Progenitor cell of endocrine pancreas (in vitro differentiated cells): ENCODE measurements at places on chromosomes 5 and 9. TPM values are rescaled to one million over a fixed set of nuclear protein-coding genes. Genes with fewer than 3 reads are reported as not detected.

DNA sequence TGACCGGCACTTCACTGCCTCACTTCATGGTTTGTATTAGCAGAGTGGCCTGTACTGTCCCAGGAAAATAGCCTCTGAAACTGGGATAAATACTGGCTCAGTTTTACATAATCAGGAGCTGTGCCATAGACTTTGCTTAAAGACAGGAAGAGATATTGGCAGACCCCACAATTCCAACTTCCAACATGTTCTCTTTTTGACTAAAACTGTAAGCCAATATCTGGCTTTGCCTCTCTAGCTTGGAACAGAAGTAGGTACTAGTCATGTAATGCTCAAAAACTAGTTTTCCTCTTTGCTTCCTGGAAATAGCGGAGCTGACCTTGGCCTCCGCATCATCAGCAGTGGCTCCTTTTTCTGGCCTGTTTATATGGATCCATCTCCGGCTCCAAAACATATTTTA lies 276.9 kb downstream of the CDH9 start:
- H3K36me3 ChIP-seq, result no peaks in the 10 kb centered on the region
- no peaks in the 10 kb centered on the region for H3K27me3 ChIP-seq
- H3K27ac ChIP-seq, result no peak overlapping the region
- no peak overlapping the region for H3K4me3 ChIP-seq
- no peak for DNase-seq

- H3K27ac ChIP-seq, result peak overlapping the region; percentile 99
- peak overlapping the region; percentile 72 for H3K4me3 ChIP-seq
- H3K36me3 ChIP-seq, result peaks cover 11% of the 10 kb centered on the region
- peaks cover 37% of the 10 kb centered on the region for H3K4me1 ChIP-seq
- DNase-seq, result peak; percentile 62
- no peaks in the 10 kb centered on the region for H3K27me3 ChIP-seq
Observed at GRCh38 chr9:129139233-129139992, 28.2 kb downstream of the PTPA start.

The NR5A1 gene
- 0.36 and 0.49 TPM in 2 replicates for total RNA-seq

- no peak overlapping the region for H3K4me3 ChIP-seq
- H3K36me3 ChIP-seq, result peaks cover 7% of the 10 kb centered on the region
- no peak for DNase-seq
- no peaks in the 10 kb centered on the region for H3K27me3 ChIP-seq
Observed at GRCh38 chr5:160023007-160023907, 14.3 kb downstream of the TTC1 start.

- no peaks in the 10 kb centered on the region for H3K27me3 ChIP-seq
- peaks cover 2% of the 10 kb centered on the region for H3K4me1 ChIP-seq
- no peaks in the 10 kb centered on the region for H3K36me3 ChIP-seq
- H3K4me3 ChIP-seq, result no peak overlapping the region
Observed at GRCh38 chr9:72596451-72597180, 75.2 kb downstream of the TMC1 start.

DNA sequence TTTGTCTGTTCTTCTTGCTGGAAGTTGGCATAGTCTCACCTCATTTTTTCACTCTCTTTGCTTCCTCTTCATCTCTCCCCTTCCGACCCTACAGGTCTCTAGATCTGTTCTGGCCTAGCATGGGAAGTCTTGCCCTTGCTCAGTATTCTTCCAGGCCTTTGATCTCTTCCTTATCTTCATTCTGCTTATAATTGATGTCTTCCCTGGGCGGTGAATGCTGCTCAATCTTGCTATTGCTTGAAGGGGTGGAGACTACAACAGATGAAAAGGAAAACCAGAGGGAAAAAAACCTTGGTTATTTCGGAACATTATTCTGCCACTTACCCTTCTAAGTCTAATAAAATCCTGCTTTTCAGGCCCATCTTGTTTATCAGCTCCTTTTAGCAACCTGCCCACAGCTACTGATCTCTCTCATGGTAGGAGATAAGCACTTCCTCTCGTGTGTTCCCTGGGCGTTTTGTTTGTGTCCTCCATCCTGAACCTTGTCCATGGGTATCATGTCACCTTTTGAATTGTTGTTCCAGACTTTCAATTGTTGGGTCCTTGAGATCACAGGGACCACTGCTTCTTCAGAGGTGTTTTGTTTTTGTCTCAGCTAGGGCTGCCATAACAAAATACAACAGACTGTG lies 375.6 kb downstream of the ADGRV1 start:
- no peaks in the 10 kb centered on the region for H3K27me3 ChIP-seq
- no peak overlapping the region for H3K4me3 ChIP-seq
- no peak for DNase-seq
- H3K4me1 ChIP-seq, result peaks cover 19% of the 10 kb centered on the region
- no peak overlapping the region for H3K27ac ChIP-seq
- peaks cover 6% of the 10 kb centered on the region for H3K36me3 ChIP-seq

GRCh38 chr5:983238-983524 lies 25.4 kb upstream of the NKD2 start:
- H3K27ac ChIP-seq, result no peak overlapping the region
- H3K4me3 ChIP-seq, result no peak overlapping the region
- H3K4me1 ChIP-seq, result no peaks in the 10 kb centered on the region
- no peaks in the 10 kb centered on the region for H3K36me3 ChIP-seq
- peaks cover 22% of the 10 kb centered on the region for H3K27me3 ChIP-seq

The MORN5 gene
- 0.57 and 1.9 TPM in 2 replicates for total RNA-seq

- H3K4me1 ChIP-seq, result peaks cover 19% of the 10 kb centered on the region
- H3K27ac ChIP-seq, result no peak overlapping the region
Observed at GRCh38 chr9:96553070-96553469, 66.6 kb downstream of the CDC14B start.

- DNase-seq, result no peak
- peaks cover 8% of the 10 kb centered on the region for H3K27me3 ChIP-seq
- no peak overlapping the region for H3K27ac ChIP-seq
- H3K4me3 ChIP-seq, result no peak overlapping the region
- no peaks in the 10 kb centered on the region for H3K36me3 ChIP-seq
Observed at GRCh38 chr9:73050065-73050816, 97.4 kb upstream of the ALDH1A1 start.

DNA sequence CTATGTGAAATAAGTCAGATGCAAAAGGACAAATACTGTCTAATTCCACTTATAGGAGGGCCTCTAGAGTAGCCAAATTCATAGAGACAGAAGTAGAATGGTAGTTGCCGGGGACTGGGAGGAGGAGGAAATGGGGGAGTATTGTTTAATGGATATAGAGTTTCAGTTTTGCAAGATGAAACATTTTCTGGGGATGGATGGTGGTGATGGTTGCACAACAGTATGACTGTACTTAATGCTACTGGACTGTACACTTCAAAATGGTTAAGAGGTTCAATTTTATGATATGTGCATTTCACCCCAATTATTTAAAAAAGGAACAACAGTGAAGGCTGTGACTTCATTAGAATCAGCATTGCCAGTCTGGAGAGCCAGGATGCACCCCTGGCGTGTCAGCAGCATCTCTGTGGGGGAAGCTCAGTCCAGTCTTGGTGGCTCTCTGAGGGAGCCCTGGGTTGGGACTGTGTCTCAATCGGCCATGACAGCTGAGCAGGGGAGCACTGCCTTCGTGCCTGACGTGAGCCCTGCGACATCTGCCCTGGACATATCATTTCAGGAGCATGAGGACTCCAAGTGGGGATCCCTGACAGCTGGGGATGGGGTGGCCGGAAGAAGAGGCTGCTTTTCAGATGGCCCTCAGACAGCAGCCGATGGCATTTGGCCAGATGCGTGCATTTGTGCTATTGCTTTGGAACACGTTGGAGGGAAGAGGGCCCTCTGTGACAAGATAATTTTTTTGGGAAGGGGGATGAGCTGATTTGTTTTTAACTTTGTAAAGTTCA lies 130.8 kb upstream of the STC2 start:
- no peak overlapping the region for H3K27ac ChIP-seq
- no peak overlapping the region for H3K4me3 ChIP-seq
- no peaks in the 10 kb centered on the region for H3K4me1 ChIP-seq
- DNase-seq, result no peak

DNA sequence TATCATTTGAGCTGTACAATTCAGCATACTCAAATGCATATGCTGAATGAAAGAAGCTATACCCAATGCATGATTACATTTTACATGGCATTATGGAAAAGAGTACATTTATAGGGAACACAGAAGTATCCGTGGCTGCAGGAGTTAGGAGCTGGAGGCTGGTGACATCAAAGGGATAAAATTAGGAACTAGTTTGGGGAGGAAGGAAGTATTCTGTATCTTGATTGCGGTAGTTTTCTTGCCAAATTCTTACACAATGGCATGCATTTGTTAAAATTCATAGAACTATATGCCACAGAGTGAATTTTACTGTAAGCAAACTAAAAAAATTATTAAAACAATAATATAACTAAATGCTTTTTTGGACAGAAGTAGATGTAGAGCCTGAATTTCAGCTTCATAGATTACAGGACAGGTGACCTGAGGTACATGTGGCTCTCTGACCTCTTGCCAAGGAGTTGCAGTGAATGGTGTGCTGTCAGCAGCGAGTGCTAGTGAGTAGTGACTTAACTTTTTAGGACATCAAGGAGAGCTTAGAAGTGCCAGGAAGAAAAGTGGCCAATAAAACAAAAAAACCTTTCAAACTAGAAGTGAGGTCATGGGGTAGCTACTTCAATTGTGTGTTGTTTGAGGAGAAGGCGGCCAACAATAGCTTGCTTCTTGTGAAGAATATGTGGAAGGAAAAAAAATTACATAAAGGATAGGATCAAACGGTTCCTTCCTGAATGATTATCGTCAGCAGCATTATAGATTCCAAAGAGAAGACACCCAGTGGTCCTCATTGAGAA lies 514.9 kb upstream of the CLINT1 start:
- peaks cover 39% of the 10 kb centered on the region for H3K27me3 ChIP-seq
- no peak overlapping the region for H3K27ac ChIP-seq
- DNase-seq, result no peak
- no peak overlapping the region for H3K4me3 ChIP-seq

GRCh38 chr5:96483878-96484277 lies 50.8 kb upstream of the PCSK1 start:
- H3K4me1 ChIP-seq, result no peaks in the 10 kb centered on the region
- H3K36me3 ChIP-seq, result no peaks in the 10 kb centered on the region
- H3K4me3 ChIP-seq, result no peak overlapping the region
- H3K27me3 ChIP-seq, result peaks cover 6% of the 10 kb centered on the region
- DNase-seq, result peak; percentile 14

The FOXD4 gene
- 0.50 and 0.58 TPM in 2 replicates for total RNA-seq

- H3K27ac ChIP-seq, result no peak overlapping the region
- no peaks in the 10 kb centered on the region for H3K4me1 ChIP-seq
- H3K4me3 ChIP-seq, result no peak overlapping the region
- no peaks in the 10 kb centered on the region for H3K27me3 ChIP-seq
- DNase-seq, result no peak
Observed at GRCh38 chr9:17719053-17719452, 140.2 kb downstream of the SH3GL2 start.

DNA sequence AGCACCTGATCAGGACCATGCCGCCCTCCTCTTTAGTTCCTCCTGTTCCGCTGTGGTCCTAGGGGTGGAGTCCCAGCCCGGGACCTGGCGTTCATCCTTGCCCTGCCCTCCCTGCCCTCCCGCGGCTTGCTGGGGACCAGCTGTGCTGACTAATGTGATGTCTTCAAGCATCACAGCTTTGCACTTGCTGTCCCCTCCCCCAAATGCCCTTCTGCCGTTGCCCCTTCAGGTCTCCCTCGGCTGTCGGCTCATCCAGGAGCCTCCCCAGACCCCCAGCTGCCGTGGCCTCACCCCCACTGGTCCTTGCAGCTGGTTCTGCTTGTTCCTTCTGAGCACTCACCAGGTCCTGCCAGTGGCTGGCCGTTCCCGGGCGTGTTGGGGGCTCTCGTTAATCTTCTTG lies 19.9 kb downstream of the RXRA start:
- no peaks in the 10 kb centered on the region for H3K27me3 ChIP-seq
- H3K4me3 ChIP-seq, result no peak overlapping the region
- DNase-seq, result no peak
- H3K36me3 ChIP-seq, result no peaks in the 10 kb centered on the region
- peaks cover 14% of the 10 kb centered on the region for H3K4me1 ChIP-seq

The ABO gene
- 9.3 and 10.3 TPM in 2 replicates for total RNA-seq

The ZNF883 gene
- total RNA-seq, result 14.1 and 16.5 TPM in 2 replicates

GRCh38 chr5:41925555-41925951 lies 472 bp downstream of the FBXO4 start:
- no peak for DNase-seq
- peak overlapping the region; percentile 85 for H3K4me3 ChIP-seq
- H3K4me1 ChIP-seq, result peaks cover 12% of the 10 kb centered on the region
- H3K27me3 ChIP-seq, result no peaks in the 10 kb centered on the region
- peaks cover 6% of the 10 kb centered on the region for H3K36me3 ChIP-seq

DNA sequence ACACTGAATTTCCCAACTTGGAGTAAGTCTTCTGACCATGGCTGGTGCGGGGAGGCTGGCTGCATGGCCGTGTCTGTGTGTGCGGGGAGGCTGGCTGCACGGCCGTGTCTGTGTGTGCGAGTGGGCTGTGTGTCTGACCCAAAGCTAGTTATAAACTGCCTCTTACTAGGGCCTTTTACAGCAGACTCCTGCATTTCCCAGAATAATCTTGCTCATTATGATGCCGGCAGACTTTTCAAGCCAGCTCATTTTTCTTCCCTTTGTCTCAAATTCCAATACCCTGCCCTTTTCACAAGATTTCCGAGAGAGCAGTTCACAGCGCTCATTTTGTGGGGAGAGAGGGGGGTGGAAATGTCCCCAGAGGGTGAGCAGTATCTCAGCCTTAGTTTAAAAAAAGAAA lies 470.7 kb upstream of the BRINP1 start:
- DNase-seq, result no peak
- H3K36me3 ChIP-seq, result no peaks in the 10 kb centered on the region
- peaks cover 1% of the 10 kb centered on the region for H3K27me3 ChIP-seq
- peak overlapping the region; percentile 19 for H3K27ac ChIP-seq
- peaks cover 15% of the 10 kb centered on the region for H3K4me1 ChIP-seq

DNA sequence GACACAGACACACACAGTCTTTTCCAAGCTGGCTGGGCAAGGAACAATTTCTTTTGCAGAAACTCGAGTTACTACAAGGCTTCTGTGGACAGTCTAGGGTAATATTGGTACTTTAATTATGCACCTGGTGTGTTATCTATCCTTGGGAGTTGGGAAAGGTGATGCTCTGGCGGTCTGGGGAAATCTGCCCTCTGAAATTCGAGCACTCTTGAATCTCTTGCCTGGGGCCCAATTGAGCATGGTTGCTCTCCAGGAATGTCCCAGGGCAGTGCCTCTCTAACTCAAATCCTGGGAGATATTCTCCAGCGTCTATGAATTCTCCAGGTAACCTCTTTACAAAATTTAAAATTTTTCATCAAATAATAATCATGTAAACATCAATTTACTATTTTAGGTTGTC lies 69.3 kb downstream of the KCNIP1 start:
- peaks cover 5% of the 10 kb centered on the region for H3K27me3 ChIP-seq
- no peak for DNase-seq
- no peak overlapping the region for H3K4me3 ChIP-seq
- no peak overlapping the region for H3K27ac ChIP-seq
- H3K4me1 ChIP-seq, result peaks cover 21% of the 10 kb centered on the region
- no peaks in the 10 kb centered on the region for H3K36me3 ChIP-seq

DNA sequence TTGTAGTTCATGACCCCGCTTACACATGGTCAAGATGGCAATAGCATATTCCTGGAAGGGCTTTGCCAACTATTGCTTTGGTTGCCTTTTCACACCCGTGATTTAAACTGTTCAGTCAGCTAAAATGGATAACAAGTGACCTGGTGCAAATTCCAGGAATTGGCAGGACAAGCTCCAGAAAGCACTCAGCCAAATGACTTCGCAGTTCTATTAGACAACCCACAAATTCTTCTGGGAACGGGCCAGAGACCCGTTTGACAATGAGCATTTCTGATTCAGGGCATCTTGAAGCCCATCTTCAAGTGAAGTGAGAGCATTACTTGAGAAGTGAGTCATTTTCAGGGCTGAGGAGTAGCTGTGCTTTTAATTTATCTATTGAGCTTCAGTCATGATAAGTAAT lies 165.0 kb downstream of the DROSHA start:
- H3K36me3 ChIP-seq, result no peaks in the 10 kb centered on the region
- H3K4me1 ChIP-seq, result no peaks in the 10 kb centered on the region
- H3K4me3 ChIP-seq, result no peak overlapping the region
- no peak overlapping the region for H3K27ac ChIP-seq
- peaks cover 5% of the 10 kb centered on the region for H3K27me3 ChIP-seq
